ENCODE measurements at places on chromosomes 1 and 21.
A peak's percentile ranks its signal among the peaks of the same experiment; 100 is the strongest.

DNA sequence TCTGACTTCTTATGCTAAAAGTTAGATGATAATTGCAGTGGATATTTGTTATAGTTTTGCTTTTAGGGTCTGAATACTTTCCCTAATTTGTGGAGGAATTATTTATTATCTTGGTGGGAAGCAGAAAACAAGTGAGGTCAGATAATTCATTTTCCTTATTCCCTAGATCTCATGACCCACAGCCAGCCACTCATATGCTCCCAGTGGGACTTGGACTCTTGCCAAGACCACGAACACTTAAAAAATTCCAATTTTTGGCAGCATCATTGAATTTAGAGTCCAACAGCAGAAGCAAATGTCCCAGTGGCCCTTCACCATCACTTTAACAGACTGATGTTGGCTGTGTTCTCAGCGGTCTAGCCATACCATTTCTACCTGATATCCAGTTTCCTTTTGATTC lies 204.2 kb downstream of the HMCN1 start:
- peak; percentile 38 for DNase-seq

DNA sequence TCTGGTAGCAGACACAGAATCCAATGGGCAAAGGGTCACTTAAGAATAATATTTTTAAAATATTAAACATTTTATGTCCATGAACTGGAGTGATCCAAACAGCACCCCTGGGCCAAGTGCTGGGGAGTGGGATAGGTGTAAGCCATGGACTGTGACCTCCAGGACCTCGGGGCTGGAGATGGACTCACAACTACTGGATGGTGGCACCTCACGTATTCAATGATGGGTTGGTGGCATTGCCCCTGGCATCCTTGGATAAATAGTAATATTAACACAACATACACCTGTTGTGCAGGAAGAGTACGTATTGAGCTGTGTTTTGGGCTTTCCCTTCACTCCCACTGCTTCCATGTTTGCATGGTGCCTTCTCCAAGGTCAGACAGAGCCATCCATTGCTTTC lies 39.3 kb upstream of the TENT5C start:
- no peak for DNase-seq

- DNase-seq: no peak
These were observed 24.3 kb downstream of the EYA3 start for GRCh38 chr1:28064064-28064463.

DNA sequence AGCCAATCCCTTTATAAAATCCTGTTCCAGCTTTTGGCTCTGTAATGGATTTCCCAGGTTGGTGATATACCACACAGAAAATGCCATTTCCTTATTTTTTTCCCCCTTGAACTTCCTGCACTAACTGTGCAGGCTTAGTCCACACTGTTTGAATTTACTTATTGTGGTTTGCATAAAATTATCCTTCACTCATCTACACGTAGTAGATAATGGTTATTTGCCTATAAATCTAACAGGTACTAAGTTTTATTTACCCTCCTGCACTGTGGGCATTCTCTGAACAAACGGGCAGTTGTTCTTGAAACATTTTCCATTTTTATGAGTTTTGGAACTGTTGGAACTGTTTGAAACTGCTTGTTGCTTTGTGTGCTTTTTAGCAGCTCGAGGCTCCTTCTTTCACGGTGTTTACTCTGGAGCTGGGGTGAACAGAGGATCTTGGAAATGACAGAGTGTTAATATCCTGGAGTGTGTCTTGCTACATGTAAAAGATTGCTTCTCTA lies 23.0 kb upstream of the KIFAP3 start:
- no peak for DNase-seq

- DNase-seq: no peak
These were observed 125.2 kb downstream of the ZNF648 start for GRCh38 chr1:181936269-181936668.

- no peak for DNase-seq
These were observed 1.9 kb downstream of the ADARB1 start for GRCh38 chr21:45076245-45076711.

GRCh38 chr1:8136766-8137165 lies 110.7 kb upstream of the ERRFI1 start:
- no peak for DNase-seq

DNA sequence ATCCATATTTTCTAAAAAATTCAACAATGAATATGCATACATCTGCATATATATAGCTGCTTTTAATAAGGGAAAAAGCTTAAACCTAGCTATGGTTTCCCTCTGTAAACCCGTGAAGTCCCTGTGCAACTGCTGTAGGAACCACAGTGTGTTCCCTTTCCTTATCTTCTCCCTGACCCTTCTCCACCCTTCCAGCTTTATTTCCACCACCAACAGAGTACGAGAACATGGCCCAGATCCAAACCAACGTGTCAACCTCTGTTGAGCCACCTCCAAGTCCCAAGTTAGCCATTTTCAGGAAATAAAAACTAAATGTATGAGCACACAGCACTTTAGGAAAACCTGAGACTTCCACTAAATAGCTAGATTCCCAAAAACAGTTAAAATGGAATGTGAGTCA lies 20.3 kb downstream of the SUSD4 start:
- no peak for DNase-seq

GRCh38 chr1:235076504-235077162 lies 52.0 kb downstream of the TOMM20 start:
- no peak for DNase-seq

DNA sequence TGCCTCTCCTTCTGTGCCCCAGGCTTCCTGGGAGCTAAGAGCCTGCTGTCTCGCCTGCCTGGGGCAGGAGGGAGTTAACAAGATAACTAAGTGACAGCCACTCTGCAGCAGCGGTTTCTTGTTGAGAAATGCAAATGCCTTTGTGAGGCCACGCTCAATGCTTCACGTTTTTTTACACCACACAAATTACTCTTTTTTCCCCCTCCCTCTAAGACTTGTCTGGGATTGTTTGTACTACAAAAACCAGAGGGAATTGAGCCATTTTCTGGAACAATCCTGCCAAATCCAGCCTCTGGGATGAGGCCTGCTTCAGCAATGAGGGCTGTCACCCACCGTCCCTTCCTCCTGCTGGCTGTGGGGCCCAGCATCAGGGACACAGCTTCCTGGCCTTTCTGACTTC lies 119.6 kb downstream of the ACTL8 start:
- DNase-seq: peak; percentile 86

- peak; percentile 90 for DNase-seq
These were observed 63.6 kb upstream of the DENND1B start for GRCh38 chr1:197838836-197839235.

DNA sequence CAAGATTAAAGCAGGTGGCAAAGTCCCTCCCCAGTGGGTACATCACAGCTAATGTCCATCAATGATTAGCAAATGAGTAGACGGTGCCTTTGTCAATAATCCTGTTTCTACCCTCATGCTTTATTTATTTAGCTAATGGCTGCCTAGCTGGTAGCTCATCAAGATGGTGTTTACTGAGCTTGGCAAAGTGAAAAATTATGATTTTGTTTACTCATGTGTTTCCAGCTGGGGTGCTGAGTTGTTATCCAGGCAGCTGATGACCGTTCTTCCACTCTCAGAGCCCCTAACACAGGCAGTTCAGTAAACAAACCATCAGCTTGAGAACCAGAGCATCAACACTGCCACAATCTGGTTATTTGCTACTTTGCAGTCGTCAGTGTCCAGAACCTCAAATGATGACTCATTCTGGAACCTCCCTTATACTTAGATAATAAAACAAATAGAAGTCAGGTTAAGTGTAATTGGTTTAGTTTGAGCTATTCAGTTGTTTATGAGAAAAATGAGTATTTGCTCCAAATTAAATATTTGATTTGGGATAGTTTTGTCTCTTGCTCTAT lies 163.9 kb downstream of the ST6GALNAC5 start:
- peak; percentile 79 for DNase-seq

GRCh38 chr1:160797271-160797709 lies 1.3 kb downstream of the LY9 start:
- DNase-seq: no peak

DNA sequence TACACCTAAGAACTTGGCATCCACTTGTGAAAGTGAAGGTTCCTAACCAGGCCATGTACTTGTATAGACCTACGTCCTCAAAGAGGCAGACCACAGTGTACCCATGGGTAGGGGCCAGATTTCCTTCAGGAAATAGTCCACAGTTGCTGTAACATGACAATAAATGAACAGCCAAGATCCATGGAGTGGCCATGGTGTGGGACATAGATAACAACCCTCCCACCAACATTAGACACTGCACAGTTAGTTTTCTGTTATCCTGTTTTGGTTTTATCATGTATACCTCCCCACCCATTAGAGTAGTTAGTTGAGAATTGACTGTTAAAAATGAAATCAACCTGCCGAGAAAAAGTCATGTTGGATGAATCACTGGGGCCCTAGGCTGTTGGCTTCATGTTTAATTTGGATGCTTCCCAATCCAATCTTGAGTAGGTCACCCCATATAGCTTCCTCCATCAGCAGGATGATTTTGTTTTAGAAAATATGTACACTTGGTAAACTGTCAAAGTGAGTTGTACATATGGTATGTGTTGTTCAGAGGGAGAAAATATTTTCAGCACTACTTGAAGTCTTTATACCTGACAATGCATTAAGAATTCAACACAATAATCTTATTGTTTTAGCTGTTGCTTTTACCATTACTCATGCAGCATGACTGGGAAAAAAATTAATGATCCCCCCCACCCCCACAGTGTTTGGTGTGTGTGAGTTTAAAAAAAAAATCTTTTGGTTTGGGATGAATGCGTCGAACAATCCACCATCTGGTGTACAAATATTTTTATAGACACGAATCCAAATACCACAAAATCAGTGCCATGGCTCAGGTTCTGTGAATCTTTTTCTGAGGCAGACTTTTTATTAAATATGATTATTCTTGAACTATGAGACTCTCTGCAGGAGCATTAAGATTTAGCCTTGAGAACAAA lies 88.3 kb upstream of the ARHGAP29 start:
- DNase-seq: peak; percentile 99

GRCh38 chr21:44337941-44338895 lies 972 bp downstream of the CFAP410 start:
- peak; percentile 57 for DNase-seq

- no peak for DNase-seq
These were observed 45.9 kb downstream of the SAMD13 start for GRCh38 chr1:84347271-84347931.

DNA sequence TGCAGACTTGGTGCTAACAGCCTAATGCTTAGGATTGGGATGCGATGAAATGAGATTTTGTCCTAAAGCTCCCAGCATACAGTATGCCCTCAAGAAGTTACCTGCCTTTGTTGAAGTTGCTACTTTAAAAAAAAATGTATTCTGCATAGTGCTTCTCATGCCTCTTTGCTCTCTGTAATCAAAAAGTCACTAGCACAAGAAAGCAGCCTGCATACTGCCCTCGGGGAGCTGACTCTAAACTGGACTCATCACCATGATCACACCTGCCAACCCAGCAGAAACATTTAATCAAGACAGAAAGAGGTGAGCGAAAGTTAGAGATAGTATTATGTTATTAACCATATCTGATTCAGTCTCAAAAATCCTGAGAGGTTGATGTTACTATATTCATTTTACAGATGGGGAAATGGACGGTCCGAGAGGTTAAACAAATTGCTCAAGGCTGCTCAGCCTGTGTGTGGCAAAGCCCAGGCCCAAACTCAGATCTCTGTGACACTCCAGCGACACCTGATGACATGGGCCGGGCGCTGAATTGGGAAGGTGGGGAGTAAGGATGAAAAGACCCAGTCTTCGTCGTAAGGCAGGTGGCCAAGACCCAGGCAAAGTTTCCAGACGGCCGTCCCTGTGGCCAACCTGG lies 1.1 kb downstream of the BATF3 start:
- no peak for DNase-seq

GRCh38 chr1:89563957-89564604 lies 39.5 kb downstream of the LRRC8B start:
- no peak for DNase-seq

DNA sequence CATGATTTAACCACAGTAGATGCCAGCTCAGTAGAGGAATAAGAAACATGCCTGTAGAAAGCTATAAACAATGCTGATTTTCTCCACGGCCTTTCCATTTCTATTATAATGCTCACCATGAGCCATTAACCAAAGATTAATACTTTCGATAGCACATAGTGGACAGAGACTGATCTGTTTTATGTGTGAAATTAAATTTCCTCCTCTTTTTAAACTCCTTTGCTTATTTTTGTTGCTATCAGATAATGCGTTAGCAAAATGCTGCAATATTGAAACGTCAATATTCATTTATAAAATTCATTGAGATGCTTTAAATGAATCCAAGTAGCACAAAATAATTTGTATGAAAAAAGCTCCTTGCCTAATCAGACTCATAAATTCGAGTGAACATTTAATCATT lies 1807.9 kb downstream of the MRPL39 start:
- no peak for DNase-seq

DNA sequence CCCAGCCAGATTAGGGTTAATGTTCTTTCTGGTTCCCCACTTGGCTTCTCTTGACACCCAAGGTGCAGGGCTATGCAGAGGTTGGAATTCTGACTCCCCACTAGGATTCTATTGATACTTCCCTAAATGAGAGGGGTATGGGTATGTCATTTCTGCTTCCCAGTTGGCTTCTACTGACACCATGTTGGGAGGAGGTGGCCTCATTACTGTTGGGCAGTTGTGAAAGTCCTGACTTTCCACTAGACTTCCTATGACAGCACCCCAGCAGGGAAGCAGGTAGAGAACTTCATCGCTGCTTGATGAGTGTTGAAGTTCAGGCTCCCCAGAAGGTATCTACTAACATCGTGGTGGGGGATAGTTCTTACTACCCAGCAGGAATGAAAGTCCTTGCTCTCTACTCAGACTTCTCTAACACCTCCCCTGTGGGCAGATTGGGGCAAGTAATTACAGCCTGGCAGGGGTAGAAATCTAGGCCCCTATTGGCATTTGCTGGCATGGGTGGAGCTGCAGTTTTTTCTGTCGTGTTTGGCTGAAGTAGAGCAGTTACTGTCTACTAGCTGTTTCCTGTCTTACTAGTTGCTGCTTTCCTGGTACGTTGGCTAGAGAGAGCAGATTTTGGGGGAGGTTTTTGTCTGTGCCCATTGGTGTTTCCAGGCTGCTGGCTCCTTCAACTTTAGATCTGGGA lies 41.5 kb downstream of the ZYG11B start:
- no peak for DNase-seq

GRCh38 chr1:154466921-154467417 lies 35.0 kb upstream of the TDRD10 start:
- no peak for DNase-seq

- DNase-seq: no peak
These were observed 29.6 kb downstream of the SLC1A7 start for GRCh38 chr1:53112861-53113260.

GRCh38 chr1:27454610-27455009 lies 35.4 kb downstream of the WASF2 start:
- DNase-seq: no peak

- DNase-seq: peak; percentile 80
These were observed at the start of gene PDZK1IP1 for GRCh38 chr1:47189844-47190508. Gene PDZK1IP1, minus strand, starts transcription at chr1:47190036. Its CDS starts 104 bp downstream, at chr1:47189932.

- DNase-seq: peak; percentile 65
These were observed at the start of gene KCNK1 for GRCh38 chr1:233613252-233614172. Gene KCNK1, plus strand, starts transcription at chr1:233614106. Its CDS starts 66 bp downstream, at chr1:233614172.

DNA sequence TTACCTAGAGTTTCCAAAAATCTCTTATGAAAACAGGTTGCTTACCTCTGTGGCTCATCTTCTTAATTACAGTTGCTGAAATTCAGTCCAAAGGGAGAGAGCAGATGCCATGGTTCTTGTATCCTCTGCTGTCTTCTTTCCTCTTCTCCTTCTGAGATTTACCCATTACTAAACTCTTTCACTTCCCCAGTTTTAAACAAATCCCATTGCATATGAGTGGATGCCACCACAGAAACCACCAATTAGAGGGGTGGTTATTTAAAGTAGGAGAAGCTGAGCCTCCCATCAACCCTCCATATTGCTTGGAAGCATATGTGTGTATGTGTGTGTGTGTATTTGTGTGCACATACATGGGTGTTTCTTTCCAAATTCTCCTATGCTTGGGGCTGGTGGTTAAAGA lies 128.5 kb upstream of the KCNK1 start:
- DNase-seq: no peak

- DNase-seq: peak; percentile 44
These were observed 729 bp downstream of the NADK start for GRCh38 chr1:1777583-1777899.

Measured in M059J (cell line).